ENCODE measurements at places on chromosomes 3 and 15.

DNA sequence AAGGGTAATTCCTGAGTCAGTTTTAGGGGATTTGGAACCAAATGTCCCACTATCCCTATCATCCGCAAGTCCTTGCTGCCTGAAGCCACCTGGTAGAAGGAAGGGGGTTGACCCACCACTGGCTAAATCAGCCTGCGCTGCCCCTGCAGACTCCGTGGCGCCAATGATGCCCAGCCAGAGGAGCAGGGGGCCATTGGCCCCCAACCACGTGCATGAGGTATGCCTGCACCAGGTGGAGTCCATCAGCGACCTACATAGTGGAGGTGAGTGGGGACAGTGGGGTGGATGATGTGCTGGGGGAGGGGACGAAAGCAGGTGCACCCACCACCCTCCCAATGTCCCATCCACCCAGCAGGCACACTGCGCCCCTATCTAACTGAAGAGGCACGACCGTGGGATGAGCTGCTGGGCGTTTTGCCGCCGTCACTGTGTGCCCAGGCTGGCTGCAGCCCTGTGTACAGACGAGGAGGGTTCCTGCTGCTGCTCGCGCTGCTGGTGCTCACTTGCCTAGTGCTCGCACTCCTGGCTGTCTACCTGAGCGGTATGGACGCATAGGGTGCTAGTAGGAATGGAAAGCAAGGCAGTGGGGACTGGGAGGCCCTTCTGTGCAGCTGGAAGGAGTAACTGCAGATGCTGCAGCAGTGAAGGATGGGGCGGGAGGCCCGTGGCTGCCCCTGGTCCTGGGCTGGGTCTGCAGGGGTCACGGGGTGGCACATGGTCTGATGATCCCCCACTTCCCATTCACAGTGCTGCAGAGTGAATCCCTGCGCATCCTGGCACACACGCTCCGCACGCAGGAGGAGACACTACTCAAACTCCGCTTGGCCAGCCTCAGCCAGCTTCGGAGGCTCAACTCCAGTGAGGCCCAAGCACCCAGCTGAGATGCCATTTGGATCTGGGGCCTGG, 5.7 kb downstream of the IFRD2 start:
- DNase-seq = no peak

DNA sequence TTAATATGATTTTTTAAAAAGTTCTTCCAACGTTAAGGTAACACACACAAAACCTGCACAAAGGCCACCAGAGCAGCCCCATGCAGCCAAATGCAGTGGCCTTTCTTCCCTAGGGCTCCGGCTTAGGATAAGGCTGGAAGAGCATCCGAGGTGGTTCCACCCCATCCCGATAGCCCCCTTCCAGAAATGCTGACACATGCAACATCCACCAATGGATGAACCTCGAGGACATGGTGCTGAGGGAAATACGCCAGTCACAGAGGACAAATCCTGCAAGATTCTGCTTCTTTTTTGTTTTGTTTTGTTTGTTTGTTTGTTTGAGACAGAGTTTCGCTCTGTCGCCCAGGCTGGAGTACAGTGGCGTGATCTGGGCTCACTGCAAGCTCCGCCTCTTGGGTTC, 199.3 kb upstream of the NSMCE3 start:
- DNase-seq = no peak

GRCh38 chr3:148925845-148926244, 60.7 kb downstream of the CPA3 start:
- DNase-seq = no peak

GRCh38 chr3:113831103-113831355, 7.6 kb upstream of the GRAMD1C start:
- no peak for DNase-seq

DNA sequence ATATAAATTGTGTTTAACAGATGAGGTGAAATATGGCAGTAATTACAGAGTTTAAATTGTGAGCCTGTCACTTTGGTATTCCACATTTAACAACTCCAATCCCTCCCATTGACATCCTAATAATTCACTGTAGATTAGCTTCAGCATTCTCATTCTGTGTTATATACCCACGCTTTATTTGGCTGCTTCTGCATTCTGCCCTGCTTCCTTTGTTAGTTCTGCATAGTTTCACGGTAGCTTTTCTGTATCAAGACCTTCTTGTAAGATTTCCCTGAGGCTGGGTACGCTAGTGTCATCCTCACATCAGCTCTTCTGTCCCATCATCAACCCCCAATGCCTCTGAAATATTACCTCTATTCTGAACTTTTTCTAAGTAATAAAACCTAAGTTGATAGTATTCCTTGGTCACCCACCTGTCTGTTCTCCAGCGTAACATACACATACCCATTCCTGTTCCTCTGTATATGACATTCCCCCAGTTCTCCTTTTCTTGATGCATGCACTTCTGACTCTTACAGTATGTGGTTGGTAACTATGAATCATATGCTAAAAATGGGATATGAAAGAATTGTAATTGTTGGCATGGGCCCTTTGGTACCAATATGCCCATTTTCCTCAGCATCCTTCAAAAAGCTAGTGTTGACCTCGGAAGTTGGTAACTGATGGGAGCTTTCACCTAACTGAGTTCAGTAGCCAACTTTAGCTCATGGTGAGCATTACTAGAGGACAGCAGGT, 171.2 kb downstream of the KLHL25 start:
- DNase-seq = no peak

DNA sequence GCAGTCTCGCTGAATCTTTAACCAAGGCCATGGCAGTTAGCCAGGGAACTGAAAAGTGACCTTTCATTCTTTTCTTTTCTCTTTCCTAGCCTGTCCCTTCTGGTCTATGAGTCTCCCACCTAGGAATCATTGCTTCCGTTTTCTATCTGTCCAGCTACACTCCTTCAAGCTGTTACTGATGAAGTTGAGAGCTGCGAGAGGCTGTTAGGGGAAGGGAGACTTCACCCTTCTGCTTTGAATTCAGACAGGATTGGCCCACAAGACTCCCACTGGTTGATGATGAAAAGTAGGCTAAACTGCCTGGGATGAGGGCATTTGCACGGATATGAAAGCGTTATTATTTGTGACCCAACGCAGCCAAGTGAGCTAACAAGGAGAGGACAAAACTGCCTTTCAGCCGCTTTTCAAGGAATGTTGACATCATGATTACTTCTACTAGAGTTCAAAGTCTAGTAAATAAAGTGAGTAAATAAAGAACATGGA, 30.2 kb downstream of the EIF4E3 start:
- DNase-seq = no peak

- no peak for DNase-seq
These were observed 165.6 kb downstream of the XXYLT1 start for GRCh38 chr3:195105389-195105788.

DNA sequence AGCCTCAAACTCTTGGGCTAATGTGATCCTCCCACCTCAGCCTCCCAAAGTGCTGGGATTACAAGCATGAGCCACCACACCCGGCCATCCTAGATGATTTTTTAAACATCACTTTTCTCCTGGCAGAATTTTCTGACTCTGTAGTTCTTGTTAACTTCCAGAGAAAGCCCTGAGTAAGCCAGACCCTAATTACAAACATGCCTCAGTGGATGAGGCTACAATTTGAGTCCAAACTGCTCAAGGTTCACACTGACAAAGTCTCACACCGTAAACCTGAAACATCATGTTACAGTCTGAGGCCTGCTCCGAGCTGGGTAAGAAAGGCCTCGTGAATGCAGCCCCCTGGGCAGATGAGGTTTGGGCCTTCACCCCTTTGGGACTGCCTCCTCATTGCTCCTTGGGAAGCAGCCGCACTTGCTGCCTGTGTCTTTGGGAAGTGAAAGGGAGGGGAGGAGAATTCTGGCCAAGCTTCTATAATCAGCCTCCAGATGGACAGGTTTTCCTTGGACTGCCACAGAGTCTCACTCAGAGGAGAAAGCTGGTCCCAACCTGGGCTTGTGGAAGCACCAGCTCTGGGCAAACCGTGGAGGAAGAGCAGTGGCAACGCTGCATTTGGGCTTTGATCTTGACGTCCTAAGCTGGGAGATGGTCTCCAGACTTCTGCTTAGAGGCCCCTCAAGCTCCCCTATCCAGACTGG, 46.0 kb downstream of the CA12 start:
- DNase-seq = no peak

GRCh38 chr15:75577401-75578172, 1.5 kb downstream of the PTPN9 start:
- no peak for DNase-seq

- no peak for DNase-seq
These were observed 132.8 kb upstream of the NPHP3 start for GRCh38 chr3:132854856-132855535.

- DNase-seq = no peak
These were observed 17.8 kb downstream of the GRM7 start for GRCh38 chr3:6878731-6879130.

- DNase-seq = no peak
These were observed 409.9 kb downstream of the FHIT start for GRCh38 chr3:60841355-60841754.

GRCh38 chr3:144622845-144623244, 651.2 kb downstream of the DIPK2A start:
- DNase-seq = no peak

DNA sequence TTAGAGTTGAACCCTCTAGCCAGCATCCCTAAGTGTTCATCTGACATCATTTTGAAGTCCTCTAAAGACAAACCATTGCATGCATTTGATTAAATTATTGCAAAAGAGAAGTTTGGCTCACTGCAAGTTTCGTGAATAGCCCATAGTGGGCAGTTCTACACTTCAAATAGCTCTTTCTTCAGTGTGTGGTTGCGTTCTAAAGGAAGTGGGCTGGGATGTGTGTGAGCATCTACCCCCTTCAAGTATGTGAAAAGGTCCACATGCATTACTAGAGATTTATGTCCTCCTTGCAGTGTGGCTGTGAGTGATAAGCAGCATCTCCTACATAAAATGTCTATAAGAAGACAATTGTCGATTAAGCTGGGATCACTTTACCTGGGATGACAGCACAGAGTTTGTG, 54.6 kb downstream of the SST start:
- no peak for DNase-seq

- no peak for DNase-seq
These were observed 34.1 kb downstream of the KPNA4 start for GRCh38 chr3:160531311-160531710.

- DNase-seq = no peak
These were observed 886.3 kb downstream of the ROBO1 start for GRCh38 chr3:78881501-78881900.

DNA sequence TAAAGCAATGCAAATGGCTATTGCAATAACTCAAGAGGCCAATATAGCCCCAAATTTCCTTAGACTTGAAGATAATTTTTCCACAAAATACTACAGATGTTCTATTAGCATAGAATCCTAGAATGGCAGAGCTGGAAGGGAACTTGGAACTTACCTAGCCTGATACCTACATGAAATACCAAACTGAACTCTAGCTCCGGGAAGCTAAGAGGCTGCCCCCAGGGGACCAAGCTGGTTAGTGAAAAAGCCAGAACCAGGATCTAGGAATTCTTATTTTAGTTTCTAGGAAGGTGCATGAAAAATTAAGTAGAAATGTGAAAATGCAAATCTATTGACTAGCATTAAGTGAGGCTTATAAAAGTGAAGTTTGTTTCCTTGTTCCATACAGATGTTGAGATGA, 256.0 kb upstream of the CBLB start:
- DNase-seq = no peak

All from stimulated activated CD4-positive, alpha-beta T cell treated with anti-CD3 and anti-CD28 coated beads, Interleukin-15, amount 100 ng/mL, for 1 hour (primary cell).